ENCODE measurements at places on chromosomes 6 and 20. TPM values are rescaled to one million over a fixed set of nuclear protein-coding genes. Genes with fewer than 3 reads are reported as not detected.
A peak's percentile ranks its signal among the peaks of the same experiment; 100 is the strongest.

- DNase-seq = peak; percentile 81
- no peaks in the 10 kb centered on the region for H3K27me3 ChIP-seq
- H3K36me3 ChIP-seq = no peaks in the 10 kb centered on the region
- peak overlapping the region; percentile 96 for H3K27ac ChIP-seq
- H3K4me1 ChIP-seq = peaks cover 15% of the 10 kb centered on the region
Observed at GRCh38 chr6:31400467-31401289, 2.7 kb upstream of the MICA start.

GRCh38 chr6:33850296-33850695 lies 46.5 kb upstream of the MLN start:
- H3K36me3 ChIP-seq = no peaks in the 10 kb centered on the region
- DNase-seq = no peak
- no peaks in the 10 kb centered on the region for H3K4me1 ChIP-seq
- H3K4me3 ChIP-seq = no peak overlapping the region
- H3K27me3 ChIP-seq = no peaks in the 10 kb centered on the region

DNA sequence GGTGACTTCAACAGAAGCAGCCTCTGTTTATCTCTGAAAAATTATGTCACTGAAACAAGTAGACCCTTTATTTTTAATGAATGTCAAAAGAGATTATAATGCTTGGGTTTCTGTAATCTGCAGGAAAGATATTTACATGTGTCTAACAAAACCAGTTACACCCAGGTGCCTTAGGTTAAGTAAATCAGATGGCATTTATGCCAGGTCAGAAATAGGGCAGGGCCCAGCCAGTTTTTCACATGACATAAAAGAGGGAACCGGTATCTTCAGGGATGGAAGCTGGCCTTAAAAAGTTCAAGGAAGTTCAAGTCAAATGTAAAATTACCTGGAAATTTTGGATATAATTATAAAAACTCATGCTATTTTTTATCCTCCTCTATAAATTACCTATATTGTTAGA lies 14.2 kb upstream of the ENPP4 start:
- H3K27me3 ChIP-seq = no peaks in the 10 kb centered on the region
- no peaks in the 10 kb centered on the region for H3K4me1 ChIP-seq
- no peak overlapping the region for H3K4me3 ChIP-seq
- no peaks in the 10 kb centered on the region for H3K36me3 ChIP-seq
- no peak for DNase-seq
- no peak overlapping the region for H3K27ac ChIP-seq

GRCh38 chr20:54323227-54323734 lies 115.4 kb downstream of the PFDN4 start:
- no peaks in the 10 kb centered on the region for H3K4me1 ChIP-seq
- no peaks in the 10 kb centered on the region for H3K36me3 ChIP-seq
- no peaks in the 10 kb centered on the region for H3K27me3 ChIP-seq
- no peak overlapping the region for H3K4me3 ChIP-seq
- no peak overlapping the region for H3K27ac ChIP-seq

DNA sequence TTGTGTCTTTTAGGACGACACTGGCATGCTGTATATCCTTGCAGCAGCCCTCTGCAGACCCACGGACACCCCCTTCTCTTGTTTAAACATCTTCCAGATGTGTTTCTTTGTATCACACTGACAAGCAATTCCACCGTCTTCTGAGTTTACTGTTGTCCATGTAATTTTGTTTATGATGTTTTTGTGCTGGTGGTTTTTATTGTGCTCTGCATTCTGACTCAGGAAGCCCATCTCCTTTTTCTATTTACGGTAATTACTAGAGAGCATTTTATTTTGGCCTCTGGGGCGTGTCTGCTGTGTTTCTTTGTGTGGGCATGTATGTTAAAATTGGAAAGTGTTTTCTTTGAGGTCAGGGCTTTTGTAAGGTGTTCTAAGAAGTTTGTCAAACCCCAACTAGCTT lies 111.9 kb downstream of the JARID2 start:
- H3K27ac ChIP-seq = no peak overlapping the region
- no peaks in the 10 kb centered on the region for H3K36me3 ChIP-seq
- H3K27me3 ChIP-seq = no peaks in the 10 kb centered on the region
- no peak overlapping the region for H3K4me3 ChIP-seq
- H3K4me1 ChIP-seq = no peaks in the 10 kb centered on the region

- no peaks in the 10 kb centered on the region for H3K36me3 ChIP-seq
- no peaks in the 10 kb centered on the region for H3K4me1 ChIP-seq
- no peak overlapping the region for H3K27ac ChIP-seq
- no peaks in the 10 kb centered on the region for H3K27me3 ChIP-seq
- no peak overlapping the region for H3K4me3 ChIP-seq
- DNase-seq = no peak
Observed at GRCh38 chr6:160678230-160678629, 14.2 kb upstream of the LPA start.

DNA sequence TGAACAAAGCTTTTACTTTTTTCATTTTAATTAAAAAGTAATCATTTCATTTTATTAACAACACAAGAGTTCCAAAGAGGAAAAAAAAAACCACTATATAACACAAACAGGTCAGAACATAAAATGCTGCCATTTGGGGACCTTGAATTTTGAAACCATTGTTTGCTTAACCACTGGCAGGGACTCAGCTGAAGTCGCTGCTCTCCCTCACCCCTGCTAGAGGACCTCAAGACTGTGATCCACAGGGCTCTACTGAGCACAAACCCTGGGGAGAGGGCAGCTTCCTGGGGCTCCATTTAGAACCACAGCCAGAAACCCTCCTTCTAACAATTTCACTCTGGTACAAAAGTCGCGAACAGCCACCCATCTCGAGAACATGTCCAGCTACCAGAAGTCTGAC lies 28.8 kb downstream of the NCOA5 start:
- no peaks in the 10 kb centered on the region for H3K36me3 ChIP-seq
- no peak for DNase-seq
- no peak overlapping the region for H3K4me3 ChIP-seq

DNA sequence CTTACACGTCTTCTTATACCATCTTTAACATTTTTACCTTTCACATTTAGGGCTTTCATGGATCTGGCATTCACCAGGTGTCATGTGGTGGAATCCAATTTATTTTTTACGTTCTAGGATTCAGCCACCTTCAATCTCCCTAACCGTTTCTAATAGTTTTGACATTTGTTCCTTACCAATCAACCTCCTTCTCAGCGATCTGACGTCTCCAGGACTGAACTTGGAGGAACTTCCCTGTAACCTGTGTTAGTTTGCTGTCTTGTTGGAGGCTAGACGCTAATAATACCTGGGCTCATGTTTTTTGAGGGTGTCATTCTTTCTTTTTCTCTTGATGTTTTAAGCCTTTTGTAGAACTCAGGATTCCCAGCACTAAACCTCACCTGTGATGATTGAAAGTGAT lies 351.6 kb downstream of the THBS2 start:
- H3K36me3 ChIP-seq = no peaks in the 10 kb centered on the region
- no peak for DNase-seq
- no peak overlapping the region for H3K4me3 ChIP-seq
- no peaks in the 10 kb centered on the region for H3K4me1 ChIP-seq
- H3K27ac ChIP-seq = no peak overlapping the region

DNA sequence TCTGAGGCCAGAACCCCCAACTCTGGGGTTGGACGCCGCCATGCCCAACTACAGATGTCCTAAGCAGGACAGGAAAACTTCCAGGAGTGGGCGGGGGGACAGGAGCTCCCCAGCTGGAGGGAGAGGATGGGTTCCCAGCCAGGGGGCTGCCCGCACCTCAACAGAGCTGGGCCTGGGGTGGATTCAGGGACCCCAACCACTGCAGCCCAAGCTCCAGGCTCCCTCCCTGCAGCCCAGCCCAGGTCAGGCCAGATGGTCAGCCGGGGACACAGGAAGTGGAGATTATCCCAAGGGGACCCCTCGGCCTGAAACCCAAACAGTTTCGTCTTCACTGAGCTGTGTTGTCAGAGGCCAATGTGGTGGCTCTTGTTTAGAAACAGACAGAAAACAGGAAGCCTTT lies 9.4 kb downstream of the LAMA5 start:
- no peak for DNase-seq
- H3K27ac ChIP-seq = peak overlapping the region; percentile 92
- no peaks in the 10 kb centered on the region for H3K27me3 ChIP-seq

DNA sequence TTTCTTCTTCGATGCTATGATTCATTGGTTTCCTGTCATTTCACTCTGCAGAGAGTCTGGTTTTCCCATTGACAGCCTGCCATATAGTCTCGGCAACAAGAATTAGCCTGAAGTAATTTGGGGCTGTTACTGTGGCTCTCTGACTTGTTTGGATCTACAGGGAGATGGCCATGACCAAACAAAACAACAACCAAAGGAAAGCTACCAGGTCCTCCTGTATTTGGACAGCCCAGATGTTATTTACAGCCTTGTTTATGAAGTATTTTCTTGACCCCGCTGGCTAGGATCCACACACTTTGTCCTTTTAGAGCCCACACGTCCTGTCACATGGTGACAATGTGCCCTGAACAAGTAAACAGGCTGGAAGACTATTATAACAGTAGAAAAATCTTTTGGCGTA lies 111.4 kb upstream of the PREP start:
- no peak overlapping the region for H3K27ac ChIP-seq
- no peaks in the 10 kb centered on the region for H3K36me3 ChIP-seq
- DNase-seq = peak; percentile 28
- no peaks in the 10 kb centered on the region for H3K4me1 ChIP-seq
- H3K4me3 ChIP-seq = no peak overlapping the region

GRCh38 chr20:34988191-34988540 lies 32.5 kb downstream of the MYH7B start:
- H3K27me3 ChIP-seq = peaks cover 4% of the 10 kb centered on the region
- H3K4me3 ChIP-seq = no peak overlapping the region
- no peak for DNase-seq
- no peaks in the 10 kb centered on the region for H3K4me1 ChIP-seq
- no peak overlapping the region for H3K27ac ChIP-seq

- no peak for DNase-seq
- H3K4me1 ChIP-seq = no peaks in the 10 kb centered on the region
- H3K4me3 ChIP-seq = no peak overlapping the region
- H3K27ac ChIP-seq = no peak overlapping the region
- no peaks in the 10 kb centered on the region for H3K36me3 ChIP-seq
Observed at GRCh38 chr20:49231471-49231870, 12.3 kb downstream of the DDX27 start.

DNA sequence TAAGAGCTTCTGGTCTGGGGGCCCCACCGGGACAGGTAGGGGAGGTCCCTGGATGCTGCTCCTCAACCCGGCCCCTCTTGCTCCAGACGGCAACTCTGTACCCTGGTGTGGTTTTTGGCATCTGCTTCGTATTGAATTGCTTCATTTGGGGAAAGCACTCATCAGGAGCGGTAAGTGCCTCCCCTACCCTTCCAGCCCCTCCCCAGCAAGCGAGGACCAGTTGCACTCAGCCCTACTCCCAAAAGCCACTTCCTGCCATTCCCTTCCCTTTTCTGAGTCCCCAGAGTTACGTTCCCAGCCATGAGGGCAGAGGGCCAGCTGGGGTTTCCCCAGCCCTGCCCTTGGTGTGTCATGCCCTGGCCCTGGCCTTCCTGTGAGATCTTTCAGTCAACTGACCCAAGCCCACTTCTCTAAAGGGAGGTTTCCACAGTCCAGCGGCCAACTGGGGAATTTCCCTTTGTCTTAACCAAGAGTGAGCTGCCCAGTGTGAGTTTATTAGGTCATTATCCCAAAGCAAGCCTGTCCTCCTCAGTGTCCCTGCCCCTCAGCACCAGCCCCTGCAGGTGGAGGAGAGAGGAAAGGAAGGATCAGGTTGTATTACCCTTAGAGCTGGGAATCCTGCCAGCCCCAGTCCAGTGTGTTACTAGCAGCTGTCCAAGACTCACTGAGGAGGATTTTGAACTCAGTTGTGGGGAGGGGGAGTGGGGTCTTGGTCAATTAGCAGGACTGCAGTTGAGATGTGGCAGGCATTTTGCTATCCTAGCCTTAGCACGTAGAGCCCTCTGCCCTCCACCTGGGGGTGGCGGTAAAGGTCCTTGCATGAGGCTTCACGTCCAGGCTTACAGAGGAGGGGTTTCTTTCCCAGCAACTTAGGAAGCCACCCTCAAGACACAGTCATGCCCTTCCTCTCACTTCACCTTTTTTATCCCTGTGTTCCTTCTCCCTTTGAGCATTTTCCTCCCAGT lies 45.8 kb downstream of the TM9SF4 start:
- no peaks in the 10 kb centered on the region for H3K4me1 ChIP-seq
- no peak overlapping the region for H3K4me3 ChIP-seq
- no peaks in the 10 kb centered on the region for H3K36me3 ChIP-seq
- no peak overlapping the region for H3K27ac ChIP-seq
- H3K27me3 ChIP-seq = no peaks in the 10 kb centered on the region

SIRT5 gene
- total RNA-seq = 16.2 TPM

LAMA4 gene
- total RNA-seq = 329 TPM

TFAP2B gene
- total RNA-seq = not detected

RAET1L gene
- not detected for total RNA-seq

IRF4 gene
- not detected for total RNA-seq

MEP1A gene
- total RNA-seq = not detected

CPXM1 gene
- 154 TPM for total RNA-seq

All from uterus (tissue), 4 donors.